ENCODE measurements at places on chromosomes 13 and 19.
A peak's percentile ranks its signal among the peaks of the same experiment; 100 is the strongest.

- DNase-seq = no peak
Observed at GRCh38 chr13:31894931-31895330, 136.6 kb upstream of the FRY start.

DNA sequence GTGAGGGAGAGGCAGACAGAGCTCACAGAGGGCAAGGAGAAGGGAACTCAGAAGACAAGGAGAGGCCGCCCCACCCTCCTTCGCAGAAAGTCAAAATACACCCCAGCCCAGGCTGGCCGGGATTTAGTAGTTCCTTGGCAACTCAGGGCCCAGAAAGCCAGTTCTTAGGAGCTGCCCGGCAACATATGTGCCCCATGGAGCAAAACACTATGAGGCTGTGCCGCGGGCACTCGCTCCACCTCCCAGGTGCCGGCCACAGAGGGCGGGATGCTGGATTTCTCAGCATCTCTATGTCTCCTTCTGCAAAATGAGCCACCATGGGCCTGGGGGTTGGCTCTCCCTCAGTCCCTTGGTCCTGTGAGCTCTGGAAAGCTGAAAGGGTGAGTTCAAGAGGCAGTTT, 93.8 kb upstream of the CACNA1A start:
- no peak for DNase-seq

- no peak for DNase-seq
Observed at GRCh38 chr13:99963816-99964339, 7.7 kb downstream of the ZIC5 start.

DNA sequence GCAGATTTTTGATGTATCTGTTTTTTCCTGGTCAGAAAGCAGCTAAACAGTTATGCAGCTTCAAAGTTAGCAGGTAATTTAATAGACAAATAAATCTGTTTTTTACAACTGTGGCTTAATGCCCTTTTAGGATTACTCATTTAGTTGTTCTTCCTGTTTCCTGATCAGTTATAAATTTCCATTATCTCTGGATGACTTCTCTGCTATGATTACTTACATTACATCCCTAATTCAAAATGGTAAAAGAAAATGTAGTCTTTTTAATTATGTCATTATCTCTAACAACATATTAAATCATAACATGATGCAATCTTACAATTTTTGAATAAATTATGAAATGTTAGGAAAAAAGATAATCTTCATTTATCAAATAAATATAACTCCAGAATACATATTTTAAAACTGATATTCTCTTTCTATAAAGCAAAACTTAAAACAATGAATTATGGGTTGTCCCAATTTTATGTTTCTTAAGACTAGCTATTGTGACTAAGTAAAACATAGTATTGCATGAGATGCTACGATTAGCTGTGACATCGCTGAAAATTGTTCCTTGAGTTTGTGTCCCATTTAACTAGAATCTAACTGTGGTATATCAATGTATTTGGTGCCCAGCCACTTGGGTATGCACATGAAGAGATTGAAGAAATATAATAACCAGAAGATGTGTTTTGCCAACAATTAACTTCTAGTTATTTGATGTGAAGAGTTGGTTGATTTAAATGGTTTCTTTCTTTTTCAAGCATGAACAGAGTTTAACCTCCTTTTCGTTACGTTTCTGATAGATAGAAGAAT, 605.3 kb upstream of the SPRY2 start:
- DNase-seq = no peak

- DNase-seq = no peak
Observed at GRCh38 chr13:104296286-104296685, 1230.1 kb upstream of the SLC10A2 start.

DNA sequence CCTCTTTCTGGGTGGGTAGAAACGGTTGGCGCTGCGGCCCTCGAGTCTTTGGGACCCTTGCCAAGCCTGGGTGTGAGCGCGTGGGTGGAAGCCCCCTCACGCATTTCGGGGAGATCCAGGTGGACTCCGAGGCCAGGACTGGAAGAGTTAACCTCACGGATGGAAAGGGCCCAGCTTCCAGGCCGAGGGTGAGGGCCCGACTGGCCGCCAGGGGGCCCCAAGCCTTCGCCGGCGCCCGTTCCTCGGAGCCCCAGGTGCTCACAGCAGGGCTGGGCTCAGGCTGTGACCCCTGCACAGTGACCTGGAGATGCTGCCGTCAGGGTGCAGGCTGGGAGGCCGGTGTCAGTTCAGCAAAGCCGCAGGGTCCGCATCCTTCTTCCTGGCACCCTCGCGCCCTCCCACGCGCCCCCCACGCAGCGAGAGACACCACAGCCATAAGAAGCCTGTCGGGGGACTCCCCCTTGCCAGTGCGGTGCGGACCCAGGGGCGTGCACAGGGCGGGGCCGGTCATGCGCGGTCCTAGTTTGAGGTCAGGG, 34.2 kb upstream of the TMEM255B start:
- peak; percentile 56 for DNase-seq

GRCh38 chr19:33377586-33378475, 4.3 kb downstream of the CEBPG start:
- peak; percentile 63 for DNase-seq

DNA sequence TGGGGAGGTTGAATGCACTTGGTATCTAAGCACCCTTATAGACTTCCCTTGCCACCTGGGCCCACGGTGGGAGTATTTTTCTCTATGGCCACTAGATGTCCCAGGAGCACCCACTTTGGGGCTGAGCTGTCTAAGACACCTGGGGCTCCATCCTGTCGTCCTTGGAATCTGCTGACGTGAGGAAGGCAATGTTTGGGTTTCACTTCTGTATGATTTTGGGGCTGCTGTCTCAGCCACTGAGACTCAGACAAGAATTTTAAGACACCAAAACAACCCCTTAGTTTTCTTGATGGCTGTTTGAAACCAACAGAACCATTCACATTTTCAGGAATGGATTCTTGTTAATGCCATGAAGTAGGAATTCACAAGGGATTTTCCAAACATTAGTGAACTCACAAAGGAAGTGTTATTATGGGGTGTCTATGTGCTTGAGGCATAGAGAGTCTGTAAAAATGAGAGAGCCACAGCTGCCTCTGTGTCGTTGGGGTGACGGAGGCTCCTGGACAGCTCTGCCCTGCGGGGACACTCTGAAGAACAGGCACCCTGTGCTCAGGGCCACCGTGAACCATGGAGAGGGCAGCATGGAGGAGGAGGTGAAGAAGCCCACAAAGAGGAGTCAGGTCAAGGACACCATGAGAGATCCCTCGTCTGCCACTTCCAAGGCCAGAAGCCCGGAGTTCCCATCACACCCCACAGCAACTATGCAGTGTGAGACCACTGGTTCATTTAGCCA, 106.8 kb upstream of the SPATA13 start:
- peak; percentile 44 for DNase-seq

- DNase-seq = no peak
Observed at GRCh38 chr19:55305491-55305890, 19.6 kb downstream of the TMEM150B start.

DNA sequence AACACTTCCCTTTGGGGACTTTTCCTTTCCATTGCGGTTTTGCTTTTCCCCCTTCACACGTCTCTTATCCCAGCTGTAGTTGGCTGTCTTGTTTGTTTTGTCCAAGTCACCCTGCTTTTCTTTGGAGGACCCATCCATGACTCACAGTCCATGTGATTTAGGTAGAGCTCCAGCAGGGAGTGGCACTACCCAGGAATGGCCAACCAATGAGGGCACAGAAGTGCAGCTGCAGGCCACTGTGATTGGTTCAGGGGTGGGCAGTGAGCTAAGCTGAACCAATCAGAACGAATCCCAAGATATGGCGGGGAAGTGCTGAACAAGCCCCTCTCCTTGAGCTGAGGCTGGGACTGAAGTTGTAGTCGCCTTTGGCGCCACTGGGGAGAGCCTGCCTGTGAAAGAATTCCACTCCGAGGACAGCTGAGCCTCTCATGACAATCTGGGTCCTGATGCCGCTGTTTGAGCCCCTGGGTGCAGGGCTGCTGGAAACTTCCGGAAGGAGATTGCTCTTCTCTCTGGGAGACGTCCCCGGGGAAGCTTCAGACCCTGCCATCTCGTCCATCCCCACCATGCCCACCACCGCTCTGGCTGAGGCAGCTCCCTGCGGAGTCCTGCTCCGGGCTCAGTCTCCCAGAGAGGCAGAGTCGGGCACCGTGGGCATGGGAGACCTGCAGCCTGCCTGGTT, 62.9 kb upstream of the URI1 start:
- DNase-seq = no peak

GRCh38 chr13:71408416-71408815, 458.6 kb downstream of the DACH1 start:
- no peak for DNase-seq

DNA sequence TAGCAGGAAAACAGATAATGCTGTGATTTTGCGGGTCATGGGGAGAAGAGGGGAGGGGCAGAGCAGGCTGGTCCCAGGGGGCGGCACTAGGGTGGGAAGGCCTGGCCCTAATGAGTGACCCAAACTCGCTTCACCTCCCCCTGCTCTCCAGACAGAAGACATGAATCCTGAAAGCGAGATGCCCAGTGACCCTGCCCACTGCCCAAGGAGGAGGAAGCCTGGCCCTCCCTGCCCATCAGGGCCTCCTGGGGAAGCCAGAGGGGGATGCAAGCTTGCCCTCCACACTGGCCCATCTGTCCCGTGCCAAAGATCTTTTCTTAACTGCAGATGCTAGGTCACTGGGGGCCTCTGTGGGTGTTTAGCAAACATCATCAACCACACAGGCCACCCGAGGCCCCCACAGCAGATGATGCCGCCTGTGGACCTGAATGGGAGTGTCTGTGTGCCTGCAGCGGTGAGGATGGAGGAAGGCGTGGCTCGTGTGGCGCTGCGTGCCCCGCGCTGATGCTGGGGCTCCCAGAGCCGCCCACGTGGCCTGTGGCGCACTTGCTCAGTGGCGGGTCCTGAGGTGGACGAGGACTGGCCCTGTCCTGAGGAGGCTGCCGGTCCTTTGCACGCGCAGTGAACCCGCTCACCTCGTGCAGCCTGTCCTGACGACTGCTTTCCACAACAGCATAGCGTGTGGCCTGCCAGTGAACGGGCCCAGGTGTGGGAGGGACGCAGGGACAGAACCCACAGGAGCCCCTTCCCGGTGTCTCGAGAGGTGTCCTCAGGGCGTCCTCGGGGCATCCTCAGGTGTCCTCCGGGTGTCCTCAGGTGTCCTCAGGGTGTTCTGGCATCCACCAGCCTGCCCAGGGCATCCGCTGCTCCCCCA, 80.5 kb upstream of the MCF2L start:
- no peak for DNase-seq

DNA sequence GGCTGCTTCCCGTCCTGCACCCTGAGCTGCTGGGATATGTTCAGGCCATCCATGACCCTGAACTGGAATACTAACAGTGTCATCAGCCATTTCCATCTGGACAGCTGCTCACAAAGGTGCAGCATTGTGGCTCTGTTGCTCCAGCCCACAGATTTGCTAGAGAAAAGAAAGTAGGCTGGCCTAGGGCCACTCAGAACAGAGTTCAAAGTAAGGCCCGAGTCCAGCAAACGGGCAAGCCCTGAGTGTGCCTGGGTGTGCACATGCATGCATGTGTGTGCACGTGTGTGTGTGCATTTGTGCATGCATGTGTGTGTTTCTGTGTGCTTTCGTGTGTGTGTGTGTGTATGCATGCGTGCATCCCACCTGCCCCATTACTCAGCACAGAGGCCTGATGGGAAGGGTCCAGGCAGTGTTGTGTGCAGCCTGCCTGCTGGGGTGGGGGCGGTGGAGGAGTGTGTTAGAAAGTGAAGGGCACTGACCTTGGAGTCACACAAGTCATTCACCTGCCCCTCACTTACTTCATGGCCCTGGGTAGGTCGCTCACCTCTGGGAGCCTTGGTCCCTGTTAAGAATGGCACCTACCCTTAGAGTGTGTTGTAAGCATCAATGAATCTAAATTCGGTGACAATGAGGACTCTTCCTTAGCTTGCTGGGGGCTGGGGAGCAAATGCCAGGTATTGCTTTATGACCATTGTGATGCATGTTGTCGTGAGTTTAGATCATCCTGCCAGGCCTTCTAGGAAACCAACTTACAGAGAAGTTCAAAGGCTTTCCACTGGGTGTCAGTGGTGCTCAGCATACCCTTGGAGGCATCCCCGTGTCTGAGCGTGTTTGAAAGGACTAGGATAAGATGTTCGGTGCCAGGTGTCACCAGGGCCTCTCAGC, 53.2 kb downstream of the GPR12 start:
- peak; percentile 60 for DNase-seq

GRCh38 chr19:31591258-31591657, 242.0 kb upstream of the TSHZ3 start:
- DNase-seq = no peak

DNA sequence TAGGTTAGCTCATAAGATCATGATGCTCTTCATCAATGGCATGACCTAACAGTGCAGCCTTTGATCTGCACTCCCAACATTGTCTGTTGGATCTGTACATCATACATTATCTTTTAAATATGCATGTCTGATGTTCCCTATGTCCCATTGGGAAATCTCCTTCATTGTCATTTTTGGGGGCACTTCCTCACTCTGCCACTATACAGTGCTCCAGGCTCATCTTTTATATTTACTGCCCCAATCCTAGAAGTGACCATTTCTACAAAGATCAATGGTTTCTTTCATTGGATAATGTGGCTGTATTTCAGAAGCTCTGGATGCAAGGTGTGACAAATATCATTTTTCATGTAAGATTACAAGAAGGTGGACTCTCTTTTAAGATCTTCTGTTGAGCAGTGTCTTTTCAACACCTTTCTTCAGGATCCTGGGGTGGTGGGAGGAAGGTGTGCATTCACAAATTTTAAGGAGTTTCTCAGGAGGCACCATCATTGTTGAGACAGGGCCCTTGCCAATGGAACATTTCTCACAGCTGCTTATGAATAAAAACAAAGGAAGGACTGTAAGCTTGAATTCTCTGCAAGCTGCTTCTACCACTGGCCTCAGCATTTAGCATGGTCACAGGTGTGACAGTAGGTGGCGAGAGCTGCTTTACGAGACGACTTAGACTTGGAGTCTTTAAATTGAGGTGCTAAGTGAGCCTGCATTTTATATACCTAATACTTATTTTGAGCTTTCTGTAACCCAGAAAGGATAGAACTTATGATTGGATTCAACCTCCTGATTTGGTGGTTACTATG, 403.0 kb downstream of the LMO7 start:
- no peak for DNase-seq

DNA sequence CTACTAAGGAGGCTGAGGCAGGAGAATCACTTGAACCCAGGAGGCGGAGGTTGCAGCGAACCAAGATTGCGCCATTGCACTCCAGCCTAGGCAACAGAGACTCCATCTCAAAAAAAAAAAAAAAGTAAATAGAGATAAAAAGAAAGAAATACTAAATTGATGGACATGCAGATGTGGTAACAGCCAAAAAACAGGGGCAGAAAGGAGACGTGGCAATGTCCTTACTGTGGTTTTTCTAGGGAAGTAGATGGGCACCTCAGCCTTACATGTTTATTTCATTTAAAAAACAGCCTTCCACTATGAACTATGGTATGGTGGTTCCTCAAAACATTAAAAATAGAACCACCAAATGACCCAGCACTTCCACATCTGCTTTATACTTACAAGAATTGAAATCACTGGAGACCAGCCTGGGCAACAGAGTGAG, 6.5 kb upstream of the EIF3G start:
- DNase-seq = no peak

- DNase-seq = no peak
Observed at GRCh38 chr13:66842766-66843165, 387.4 kb downstream of the PCDH9 start.

- DNase-seq = no peak
Observed at GRCh38 chr19:11551603-11552235, 7.3 kb downstream of the ELOF1 start.

- DNase-seq = peak; percentile 31
Observed at GRCh38 chr19:2426611-2427428, 566 bp downstream of the TIMM13 start.
